NK-92 treated with Interleukin-12 subunit alpha and Interleukin-12 subunit beta, amount 100 ng/mL, for 24 hours (cell line): ENCODE measurements at places on chromosomes 11 and 22.

DNA sequence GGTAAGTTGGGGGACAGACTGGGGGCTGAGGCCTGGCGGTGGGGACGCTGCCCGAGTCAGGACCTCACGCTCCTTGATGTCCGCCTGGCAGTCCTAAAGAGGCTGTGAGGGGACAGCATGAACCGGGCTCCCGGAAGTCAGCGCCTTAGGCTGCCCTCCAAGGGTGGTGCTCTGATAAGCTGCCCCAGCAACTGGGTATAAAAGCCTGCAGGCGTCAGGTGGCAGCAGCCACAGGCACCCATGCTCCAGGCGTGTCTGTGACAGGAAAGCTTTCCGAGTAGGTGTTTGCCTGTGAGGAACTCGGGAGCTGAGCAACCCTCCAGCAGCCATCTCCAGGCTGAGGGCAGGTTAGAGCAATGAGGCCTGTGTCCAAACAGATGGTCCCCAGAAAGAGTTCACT, 53.0 kb downstream of the ST3GAL4 start:
- DNase-seq: no peak

- no peak for DNase-seq
Measured at GRCh38 chr11:68325183-68325906, 13.0 kb downstream of the LRP5 start.

DNA sequence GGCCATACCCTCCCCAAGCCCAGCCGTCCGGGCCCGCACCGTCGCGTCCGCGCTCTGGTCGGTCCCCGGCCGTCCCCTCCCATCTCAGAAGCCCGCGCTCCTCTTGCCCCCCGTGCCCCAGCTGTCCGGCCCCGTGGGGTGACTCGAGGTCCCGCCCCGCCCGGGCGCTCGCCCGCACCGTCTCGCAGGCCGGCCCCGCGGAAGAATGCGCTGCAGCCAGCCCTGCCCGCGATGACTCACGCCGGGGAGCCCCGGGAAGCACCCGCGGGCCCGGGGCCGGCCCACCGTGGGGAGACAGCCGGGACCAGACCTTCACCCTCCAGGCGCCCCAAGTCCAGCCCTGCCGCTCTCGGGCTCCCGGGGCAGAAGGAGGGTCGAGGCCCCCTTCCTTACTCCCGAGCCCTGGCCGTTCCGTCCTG, 320 bp upstream of the PHLDA2 start:
- no peak for DNase-seq

- DNase-seq: no peak
Measured at GRCh38 chr11:30914143-30914762, 328.1 kb upstream of the MPPED2 start.

GRCh38 chr11:72613977-72614376, 60.2 kb downstream of the PDE2A start:
- DNase-seq: no peak

DNA sequence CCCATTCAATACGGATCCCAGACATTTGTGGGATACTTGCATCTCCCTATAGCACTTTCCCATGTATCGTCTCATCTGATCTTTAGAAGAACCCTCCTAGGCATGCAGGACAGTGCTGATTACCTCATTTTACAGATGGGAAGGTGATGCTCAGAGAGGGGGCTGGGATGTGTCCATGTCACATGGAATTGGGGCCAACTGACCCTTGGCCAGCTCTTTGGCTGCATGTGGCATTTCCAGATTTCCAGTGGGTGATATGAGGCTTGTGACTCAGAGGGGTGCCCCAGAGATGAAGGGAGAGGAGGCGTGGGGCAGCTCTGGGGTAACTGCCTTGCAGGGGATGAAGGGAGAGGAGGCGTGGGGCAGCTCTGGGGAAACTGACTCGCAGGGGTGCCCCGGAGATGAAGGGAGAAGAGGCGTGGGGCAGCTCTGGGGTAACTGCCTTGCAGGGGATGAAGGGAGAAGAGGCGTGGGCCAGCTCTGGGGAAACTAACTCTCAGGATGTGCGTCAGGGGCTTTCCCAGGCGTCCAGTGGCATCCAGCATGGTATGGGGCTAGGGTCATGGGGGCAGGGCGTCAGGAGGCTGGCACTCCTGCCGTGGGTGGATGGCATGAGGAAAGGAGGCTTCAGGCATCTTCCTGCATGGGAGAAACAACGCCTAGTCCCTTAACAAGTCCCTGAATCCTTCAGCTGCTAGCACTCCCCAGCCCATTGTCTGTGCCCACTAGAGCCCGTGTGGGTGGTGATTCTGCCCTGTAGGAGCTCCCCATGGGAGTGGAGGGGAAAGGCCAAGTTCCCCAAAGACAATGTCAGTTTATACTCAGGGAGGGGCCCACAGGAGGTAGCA, 11.9 kb upstream of the CERK start:
- DNase-seq: no peak

DNA sequence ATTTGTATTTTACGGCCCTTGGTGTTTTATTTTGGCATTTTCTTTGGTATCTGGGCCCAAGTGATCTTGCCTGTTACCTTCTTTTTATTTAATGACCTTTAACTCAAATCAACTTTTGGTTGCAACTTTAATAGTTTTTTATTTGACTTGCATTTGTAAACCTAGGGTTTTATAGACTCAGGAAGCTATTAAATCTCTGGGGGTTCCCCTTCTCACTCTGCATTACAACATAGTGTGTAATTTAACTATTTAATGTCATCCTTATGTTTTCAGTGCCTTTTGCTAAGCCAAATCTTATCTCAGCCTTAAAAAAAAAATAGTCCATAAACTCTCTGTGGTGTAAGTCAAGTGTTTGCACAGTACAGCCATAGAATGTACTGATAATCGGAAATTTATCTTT, 3.4 kb downstream of the FJX1 start:
- no peak for DNase-seq

GRCh38 chr11:125062931-125063428, at the start of gene SLC37A2:
Gene SLC37A2, plus strand, starts transcription at chr11:125063305. Its CDS starts 63 bp downstream, at chr11:125063368.
- DNase-seq: no peak
